Fibroblast of the aortic adventitia (primary cell): ENCODE measurements at places on chromosomes 3 and 15.

- no peak for DNase-seq
Observed at GRCh38 chr15:69602921-69603320, 150.3 kb downstream of the RPLP1 start.

- DNase-seq: no peak
Observed at GRCh38 chr15:68599153-68599545, 20.4 kb downstream of the CORO2B start.

DNA sequence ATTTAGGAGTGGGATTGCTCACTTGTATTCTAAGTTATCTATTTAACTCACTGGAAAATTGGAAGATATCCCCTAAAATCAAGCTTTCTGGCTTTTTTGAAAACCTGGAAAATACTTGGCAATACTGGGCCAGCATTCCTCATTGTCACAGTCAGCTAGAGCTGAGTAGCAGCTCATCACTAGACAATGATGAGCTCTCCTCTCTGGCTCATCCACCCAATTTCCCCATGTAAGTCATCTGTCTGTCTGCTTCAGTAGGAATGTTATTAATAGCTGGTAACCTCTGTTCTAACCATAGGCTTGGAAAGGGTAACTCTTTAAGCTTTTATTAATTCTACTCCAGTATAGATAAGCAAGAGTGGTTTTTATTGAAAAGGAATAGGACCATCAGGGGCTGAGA lies 39.7 kb upstream of the PIK3R4 start:
- DNase-seq: no peak

- peak; percentile 84 for DNase-seq
Observed at GRCh38 chr3:194141415-194142155, 5.6 kb downstream of the HES1 start.

- no peak for DNase-seq
Observed at GRCh38 chr3:195895861-195896360, 12.4 kb downstream of the TNK2 start.

GRCh38 chr15:98896802-98897732 lies 110.5 kb downstream of the PGPEP1L start:
- DNase-seq: peak; percentile 100

DNA sequence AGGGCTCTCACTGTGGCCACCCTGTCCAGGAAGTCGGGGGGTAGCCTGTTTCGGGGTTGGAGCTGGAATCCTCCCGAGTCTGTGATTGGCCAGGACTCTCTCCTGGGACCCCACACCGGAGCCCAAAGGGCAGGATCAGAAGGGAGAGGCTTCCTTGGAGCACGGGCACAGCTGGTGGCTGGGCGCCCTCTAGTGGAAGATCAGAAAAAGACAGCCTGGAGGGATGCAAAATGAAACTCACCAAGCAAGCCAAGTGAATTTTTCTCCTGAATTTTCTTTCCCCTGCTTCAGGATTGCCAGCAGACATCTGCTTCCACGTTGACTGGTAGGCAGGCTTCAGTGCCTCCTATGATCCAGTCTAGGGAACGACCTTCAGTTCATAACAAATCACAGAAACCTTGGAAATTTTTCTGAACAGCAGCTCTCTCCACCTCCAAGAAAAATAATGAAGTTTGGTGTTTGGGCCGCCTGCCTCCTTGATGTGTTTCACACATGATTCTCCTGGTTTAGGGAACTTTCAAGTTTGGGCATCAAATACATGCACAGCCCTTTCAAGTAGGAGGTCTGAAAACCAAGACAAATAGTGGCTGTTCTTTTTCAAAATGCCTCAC lies 224.6 kb downstream of the VPS13C start:
- peak; percentile 72 for DNase-seq

DNA sequence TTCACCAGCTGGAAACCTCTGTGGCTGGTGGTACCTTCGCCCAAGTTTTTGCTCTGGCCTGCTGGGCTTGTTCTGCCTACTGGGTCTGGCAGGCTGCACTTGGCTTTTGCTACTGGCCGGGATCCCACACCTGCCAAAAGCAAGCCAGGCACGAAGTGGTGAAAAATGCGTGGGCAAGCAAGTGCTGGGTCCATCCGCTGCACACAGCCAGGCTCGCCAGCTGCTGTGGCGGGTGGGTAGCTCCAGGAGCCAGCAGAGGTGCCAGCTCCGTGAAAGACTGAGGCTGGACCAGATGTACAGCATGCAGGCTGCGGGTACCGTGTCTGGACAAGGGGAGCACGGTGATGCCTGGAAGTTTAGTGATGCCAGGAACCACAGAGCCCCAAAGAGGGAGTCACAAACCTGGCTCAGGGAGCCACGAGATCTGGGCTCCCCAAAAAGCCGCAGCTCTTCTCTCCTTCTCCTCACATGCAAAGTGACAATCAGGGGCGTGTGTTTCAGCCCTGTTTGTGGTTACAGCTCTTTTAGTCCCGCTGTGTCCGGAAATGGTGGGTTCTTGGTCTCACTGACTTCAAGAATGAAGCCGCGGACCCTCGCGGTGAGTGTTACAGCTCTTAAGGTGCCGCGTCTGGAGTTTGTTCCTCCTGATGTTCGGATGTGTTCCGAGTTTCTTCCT lies 1455.6 kb upstream of the GBE1 start:
- DNase-seq: no peak

GRCh38 chr15:67700023-67700422 lies 125.3 kb upstream of the SKOR1 start:
- DNase-seq: peak; percentile 19

DNA sequence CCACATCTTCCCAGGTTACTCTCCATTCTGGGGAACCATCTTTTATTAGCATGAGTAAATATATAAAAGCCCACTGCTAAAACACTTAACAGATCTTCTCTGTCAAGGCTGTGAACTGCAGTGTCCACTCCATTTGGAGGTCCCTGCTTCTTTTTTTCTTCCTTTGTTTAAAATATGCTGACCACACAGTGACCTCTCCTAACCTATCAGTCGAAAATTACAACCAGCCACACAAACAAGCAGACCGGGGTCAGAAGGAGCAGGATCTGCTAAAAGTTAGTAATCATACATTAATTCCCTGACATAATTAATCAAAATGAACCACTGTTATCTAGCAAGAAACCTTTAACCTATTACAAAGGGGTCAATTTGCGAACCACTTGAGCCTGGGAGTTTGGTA lies 427.9 kb upstream of the NR2F2 start:
- DNase-seq: no peak

- DNase-seq: no peak
Observed at GRCh38 chr15:90126596-90127435, 24.5 kb upstream of the IDH2 start.

GRCh38 chr3:43695863-43696262 lies 5.1 kb downstream of the ABHD5 start:
- no peak for DNase-seq

- DNase-seq: peak; percentile 13
Observed at GRCh38 chr3:66439666-66440344, 61.0 kb downstream of the LRIG1 start.

DNA sequence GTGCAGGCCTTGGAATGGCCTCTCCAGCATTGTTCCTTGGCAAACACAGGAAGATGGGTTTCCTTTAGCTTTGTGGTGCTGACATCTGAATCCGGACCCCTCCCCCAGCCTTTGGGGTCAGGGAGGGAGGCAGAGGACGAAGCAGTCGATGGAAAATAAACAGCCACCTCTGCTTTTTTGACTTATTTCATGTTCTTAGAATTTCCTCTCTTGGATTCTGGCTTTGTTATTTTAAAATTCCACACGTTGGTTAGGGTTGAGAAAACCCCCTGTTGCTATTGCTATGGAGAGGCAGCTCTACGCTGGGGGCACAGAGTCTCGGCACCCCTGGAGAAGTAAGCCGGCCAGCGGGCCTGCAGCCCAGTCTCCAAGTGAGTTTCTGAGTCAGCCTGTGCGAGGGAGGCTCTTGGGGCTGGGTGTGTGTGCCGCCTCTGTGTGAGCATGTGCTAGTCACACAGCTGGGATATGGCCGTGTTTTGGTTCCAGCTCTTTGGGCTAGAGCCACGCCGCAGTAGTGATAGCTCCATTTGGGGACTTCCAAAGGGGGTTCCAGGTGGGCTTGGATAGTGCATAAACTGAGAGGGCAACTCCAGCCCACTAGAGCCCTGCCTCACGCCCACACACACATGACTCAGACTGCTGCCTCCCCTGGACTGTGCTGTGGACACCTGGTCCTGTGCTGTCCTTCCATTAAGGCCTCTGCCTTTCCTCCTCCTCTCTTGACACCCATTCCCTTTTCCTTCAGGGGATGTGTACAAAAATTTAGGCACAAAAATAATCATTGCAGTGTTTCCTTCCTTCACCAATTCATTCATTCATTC lies 58.8 kb downstream of the AMOTL2 start:
- DNase-seq: peak; percentile 93
